Mesenchymal stem cell (in vitro differentiated cells and primary cell): ENCODE measurements at places on chromosomes 5 and 9.
A peak's percentile ranks its signal among the peaks of the same experiment; 100 is the strongest.

DNA sequence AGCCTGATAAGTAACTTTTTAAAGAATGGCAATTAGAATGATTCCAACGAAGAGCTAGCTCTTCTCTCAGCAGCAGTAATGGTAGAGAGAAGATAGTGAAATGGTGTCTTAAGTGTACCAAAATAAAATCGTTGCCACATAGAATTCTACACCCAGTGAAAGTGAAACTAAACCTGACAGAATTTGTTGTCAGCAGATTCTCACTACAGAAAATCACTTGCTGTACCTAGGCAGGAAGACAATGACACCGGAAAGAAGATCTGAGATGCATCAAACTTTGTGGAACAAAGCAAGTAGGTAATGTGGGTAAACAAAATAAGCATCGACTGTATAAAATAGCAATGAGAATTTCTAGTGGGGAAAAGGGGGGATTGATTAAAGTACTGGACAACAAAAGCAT lies 20.7 kb upstream of the EBF1 start:
- peak; percentile 22 for DNase-seq

GRCh38 chr9:135370411-135371375 lies 108.9 kb upstream of the PPP1R26 start:
- no peak for DNase-seq

GRCh38 chr5:59126708-59127573 lies 544.1 kb downstream of the RAB3C start:
- DNase-seq, result peak; percentile 59

GRCh38 chr9:136645903-136646754 lies 16.6 kb upstream of the EGFL7 start:
- no peak for DNase-seq

GRCh38 chr5:155087036-155087435 lies 73.5 kb downstream of the KIF4B start:
- peak; percentile 54 for DNase-seq
